Articular chondrocyte of knee joint (primary cell): ENCODE measurements at places on chromosomes 1 and 21. TPM values are rescaled to one million over a fixed set of nuclear protein-coding genes. Genes with fewer than 3 reads are reported as not detected.

CSF3R gene
- total RNA-seq: not detected in 2 replicates

WNT4 gene
- not detected in 2 replicates for total RNA-seq

PGBD5 gene
- total RNA-seq: 0.39 and 0.54 TPM in 2 replicates

KRTAP13-3 gene
- total RNA-seq: not detected in 2 replicates

CDC73 gene
- 34.4 and 41.3 TPM in 2 replicates for total RNA-seq

CTSK gene
- total RNA-seq: 73.8 and 100 TPM in 2 replicates

ANXA9 gene
- total RNA-seq: 0.22 and 0.39 TPM in 2 replicates

BSND gene
- not detected in 2 replicates for total RNA-seq

CFAP107 gene
- not detected in 2 replicates for total RNA-seq

RGS13 gene
- total RNA-seq: not detected in 2 replicates

SYT14 gene
- total RNA-seq: 0.32 TPM in 1 of 2 replicates, not detected in the other

NBPF4 gene
- total RNA-seq: 0.11 TPM in 1 of 2 replicates, not detected in the other

FAM167B gene
- total RNA-seq: 1.8 and 3.0 TPM in 2 replicates

RXRG gene
- not detected in 2 replicates for total RNA-seq

FOXD2 gene
- 3.5 and 4.4 TPM in 2 replicates for total RNA-seq

OR10Z1 gene
- total RNA-seq: not detected in 2 replicates

EXTL1 gene
- total RNA-seq: 0.26 and 1.3 TPM in 2 replicates

C4BPA gene
- total RNA-seq: not detected in 2 replicates

HENMT1 gene
- total RNA-seq: 5.4 and 7.8 TPM in 2 replicates

LCE1E gene
- total RNA-seq: not detected in 2 replicates

SMG5 gene
- 31.4 and 37.4 TPM in 2 replicates for total RNA-seq

IFNLR1 gene
- 0.13 and 0.22 TPM in 2 replicates for total RNA-seq

PDPN gene
- 92.0 and 120 TPM in 2 replicates for total RNA-seq

TMEM82 gene
- total RNA-seq: not detected in 2 replicates

TSPEAR gene
- total RNA-seq: not detected in 2 replicates

XCL1 gene
- total RNA-seq: not detected in 2 replicates

C8B gene
- total RNA-seq: not detected in 2 replicates

CFHR2 gene
- not detected in 2 replicates for total RNA-seq

SLAMF8 gene
- 0.11 TPM in 1 of 2 replicates, not detected in the other for total RNA-seq

RPL5 gene
- 1,057 and 1,388 TPM in 2 replicates for total RNA-seq

KRTAP13-2 gene
- not detected in 2 replicates for total RNA-seq

LDLRAD1 gene
- total RNA-seq: not detected in 2 replicates

TMEM183A gene
- 103 TPM in 2 replicates for total RNA-seq

KISS1 gene
- not detected in 2 replicates for total RNA-seq

PDE9A gene
- total RNA-seq: not detected in 2 replicates

KRTAP19-1 gene
- total RNA-seq: not detected in 2 replicates

VAV3 gene
- total RNA-seq: 1.2 and 4.1 TPM in 2 replicates

SYT11 gene
- total RNA-seq: 38.2 and 45.9 TPM in 2 replicates

CASQ2 gene
- not detected in 2 replicates for total RNA-seq

ASPM gene
- 31.6 and 43.7 TPM in 2 replicates for total RNA-seq

MROH9 gene
- total RNA-seq: 0.22 and 0.26 TPM in 2 replicates

FABP3 gene
- total RNA-seq: 32.3 and 40.8 TPM in 2 replicates

MAP1LC3C gene
- 1.6 and 3.0 TPM in 2 replicates for total RNA-seq

SLC27A3 gene
- 8.2 and 11.9 TPM in 2 replicates for total RNA-seq

PRKAA2 gene
- 1.6 and 2.5 TPM in 2 replicates for total RNA-seq

ENO1 gene
- 2,631 and 3,264 TPM in 2 replicates for total RNA-seq

PPP1R15B gene
- 22.5 and 26.6 TPM in 2 replicates for total RNA-seq

CYP2J2 gene
- 0.26 and 0.54 TPM in 2 replicates for total RNA-seq

KDF1 gene
- not detected in 2 replicates for total RNA-seq

PTCH2 gene
- total RNA-seq: 0.11 and 0.13 TPM in 2 replicates

FAM151A gene
- total RNA-seq: not detected in 2 replicates

ERRFI1 gene
- total RNA-seq: 96.4 and 120 TPM in 2 replicates

PINK1 gene
- total RNA-seq: 80.2 and 88.5 TPM in 2 replicates

GBP2 gene
- total RNA-seq: 52.9 and 60.1 TPM in 2 replicates

C1orf141 gene
- total RNA-seq: not detected in 2 replicates

CACNA1E gene
- total RNA-seq: under 0.01 TPM in 1 of 2 replicates, not detected in the other

S100A10 gene
- total RNA-seq: 553 and 587 TPM in 2 replicates
